Hepatocyte (in vitro differentiated cells): ENCODE measurements at places on chromosomes 13 and 19. TPM values are rescaled to one million over a fixed set of nuclear protein-coding genes. Genes with fewer than 3 reads are reported as not detected.
A peak's percentile ranks its signal among the peaks of the same experiment; 100 is the strongest.

GRCh38 chr13:59229401-59229800, 934.3 kb downstream of the DIAPH3 start:
- no peak for DNase-seq

DNA sequence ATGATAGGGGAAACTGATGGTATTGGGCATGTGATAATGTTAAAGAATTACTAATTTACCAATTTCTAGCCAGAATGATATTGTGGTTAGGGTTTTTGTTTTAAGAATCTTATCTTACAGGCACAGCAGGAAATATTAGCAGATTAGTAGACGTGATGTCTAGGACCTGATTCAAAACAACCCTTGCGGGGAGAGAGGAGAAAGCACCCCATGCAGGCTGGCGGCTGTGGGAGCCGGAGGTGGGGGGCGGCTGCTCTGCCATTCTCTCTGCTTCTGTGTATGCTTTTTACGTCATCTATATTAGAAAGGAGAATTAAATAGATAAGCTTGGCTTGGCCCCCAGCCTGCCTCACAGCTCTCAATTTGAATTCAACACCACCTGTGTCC, 41.5 kb downstream of the MLLT1 start:
- DNase-seq, result no peak

DNA sequence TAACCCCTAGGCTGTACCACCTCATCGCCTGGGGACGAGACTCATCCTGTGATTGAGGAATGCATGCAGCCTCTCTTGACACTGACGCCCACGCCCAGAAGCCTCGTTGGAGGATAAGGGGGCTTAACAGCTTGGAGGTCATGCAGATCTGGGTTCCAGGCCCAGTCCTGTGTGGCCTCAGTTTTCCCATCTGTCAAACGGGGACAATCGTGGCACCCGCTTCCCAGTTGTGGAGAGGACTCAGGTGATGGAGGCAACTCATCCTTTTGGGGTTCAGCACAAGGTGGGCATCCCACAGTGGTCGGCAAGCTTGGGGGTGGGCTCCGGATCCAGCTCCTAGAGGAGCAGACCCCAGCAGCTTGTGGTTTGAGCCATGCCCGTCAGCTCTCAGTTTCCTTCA, 1.4 kb upstream of the LGI4 start:
- no peak for DNase-seq

GRCh38 chr19:52398081-52398441, 412 bp downstream of the ZNF528 start:
- DNase-seq, result peak; percentile 31

GRCh38 chr19:53471916-53472315, 4.4 kb downstream of the ZNF813 start:
- no peak for DNase-seq

- peak; percentile 91 for DNase-seq
Measured at GRCh38 chr19:40797963-40798682, 868 bp upstream of the EGLN2 start.

DNA sequence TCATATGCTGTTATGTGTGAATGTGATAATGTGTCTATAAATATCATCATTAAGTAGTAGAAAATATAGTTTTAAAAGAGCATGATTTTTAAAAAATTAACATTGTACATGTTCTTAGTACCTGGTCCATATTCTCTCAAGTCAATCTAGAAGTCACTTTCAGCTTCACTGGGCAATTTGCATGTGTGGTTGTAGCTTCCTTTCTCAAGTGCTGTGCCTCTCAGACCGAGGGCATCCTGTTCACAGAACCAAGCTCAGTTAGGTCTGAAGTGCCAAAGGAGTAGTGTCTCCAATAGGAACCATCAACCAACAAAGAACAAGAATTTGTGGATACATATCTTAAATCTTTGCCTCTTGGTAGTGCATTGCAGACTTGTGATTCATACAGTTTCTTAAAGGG, 541.8 kb upstream of the SLC10A2 start:
- no peak for DNase-seq

DNA sequence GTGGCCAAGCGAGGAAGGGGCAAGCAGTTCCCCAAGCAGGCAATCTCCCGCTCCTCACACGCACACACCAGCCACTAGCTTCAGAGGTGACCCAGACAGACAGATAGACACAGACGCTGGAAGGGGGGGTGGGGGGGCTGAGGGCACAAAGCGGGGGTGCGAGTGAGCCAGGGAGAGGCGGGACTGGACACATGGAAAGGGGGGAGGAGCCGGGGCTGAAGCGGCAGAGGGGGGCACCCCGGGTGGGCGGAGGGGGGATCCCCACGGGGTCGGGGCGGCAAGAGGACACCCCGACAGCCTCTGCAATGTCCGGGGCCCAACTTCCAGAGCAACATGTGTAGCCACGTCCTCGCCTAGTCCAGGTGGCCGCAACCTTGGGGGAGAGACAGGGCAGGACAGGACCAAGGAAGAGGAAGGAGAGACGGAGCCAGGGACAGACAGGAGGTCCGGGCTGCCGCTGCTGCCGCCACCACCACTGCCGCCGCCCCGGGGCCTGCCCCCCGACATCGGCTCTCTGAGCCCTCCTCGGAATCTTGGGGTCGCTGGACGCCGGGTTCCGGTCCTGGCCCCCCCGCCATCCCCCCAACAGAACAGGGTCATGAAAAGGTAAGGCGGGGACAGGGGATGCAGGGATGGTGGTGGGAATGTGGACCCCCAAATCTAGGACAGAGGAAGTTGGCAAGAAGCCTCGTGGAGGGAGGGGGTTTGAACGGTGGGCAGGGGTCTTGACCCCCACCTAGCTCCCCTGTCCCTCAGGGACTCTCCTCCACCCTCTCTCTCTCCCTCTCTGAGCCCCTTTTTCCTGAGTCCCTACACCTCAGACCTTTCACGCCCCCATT, 1.1 kb downstream of the GRIN2D start:
- DNase-seq, result no peak

DNA sequence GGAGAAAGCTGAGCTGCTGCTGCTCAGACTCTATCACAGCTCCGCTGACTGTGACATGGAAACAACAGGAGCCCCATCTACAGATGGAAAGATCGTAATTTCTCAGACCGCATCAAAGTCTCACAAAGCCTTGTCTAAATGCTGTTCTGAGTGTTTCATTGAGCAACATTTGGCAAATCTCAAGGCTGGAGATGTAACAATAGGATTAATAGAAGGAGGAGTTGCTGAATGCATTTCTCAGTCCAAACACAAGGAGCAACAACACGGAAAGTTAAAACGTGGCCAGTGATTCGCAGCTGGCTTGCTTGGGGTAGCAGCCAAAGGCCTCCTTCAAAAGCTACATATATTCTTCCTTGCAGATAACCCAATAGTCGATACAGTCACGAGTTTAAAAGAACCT, 55.7 kb downstream of the MRPL57 start:
- DNase-seq, result peak; percentile 19

DNA sequence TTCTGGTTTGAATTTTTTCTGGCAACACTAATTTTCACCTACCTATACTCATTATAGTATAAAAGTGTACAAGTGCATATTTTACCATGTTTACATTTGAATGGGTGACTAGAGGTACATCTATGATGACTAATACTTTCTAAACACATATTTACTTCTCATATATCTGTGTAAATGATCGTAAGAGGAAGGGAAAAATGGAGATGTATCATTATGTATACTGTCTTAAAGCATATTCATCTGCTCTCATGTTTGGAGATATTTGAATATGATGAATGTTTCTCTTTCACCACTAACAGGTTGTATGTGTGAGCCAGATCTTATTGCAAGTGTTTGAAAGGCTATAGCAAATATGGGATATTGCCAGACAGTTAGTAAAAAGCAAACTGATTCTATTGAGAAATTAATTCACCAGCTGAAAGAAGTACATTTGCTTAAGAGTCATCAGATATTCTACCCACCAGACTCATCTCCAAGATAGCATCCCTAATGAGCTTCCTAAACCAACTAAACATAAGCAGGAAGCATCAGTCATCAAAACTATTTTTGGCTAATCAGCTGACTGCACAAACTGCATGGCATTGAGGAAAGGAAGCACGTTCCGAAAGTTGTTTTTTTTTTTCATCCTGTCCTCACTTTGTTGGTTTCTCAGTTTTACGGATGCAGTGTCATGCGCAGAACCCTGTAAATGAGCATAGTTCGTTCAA, 738.2 kb downstream of the GPC5 start:
- DNase-seq, result no peak

DNA sequence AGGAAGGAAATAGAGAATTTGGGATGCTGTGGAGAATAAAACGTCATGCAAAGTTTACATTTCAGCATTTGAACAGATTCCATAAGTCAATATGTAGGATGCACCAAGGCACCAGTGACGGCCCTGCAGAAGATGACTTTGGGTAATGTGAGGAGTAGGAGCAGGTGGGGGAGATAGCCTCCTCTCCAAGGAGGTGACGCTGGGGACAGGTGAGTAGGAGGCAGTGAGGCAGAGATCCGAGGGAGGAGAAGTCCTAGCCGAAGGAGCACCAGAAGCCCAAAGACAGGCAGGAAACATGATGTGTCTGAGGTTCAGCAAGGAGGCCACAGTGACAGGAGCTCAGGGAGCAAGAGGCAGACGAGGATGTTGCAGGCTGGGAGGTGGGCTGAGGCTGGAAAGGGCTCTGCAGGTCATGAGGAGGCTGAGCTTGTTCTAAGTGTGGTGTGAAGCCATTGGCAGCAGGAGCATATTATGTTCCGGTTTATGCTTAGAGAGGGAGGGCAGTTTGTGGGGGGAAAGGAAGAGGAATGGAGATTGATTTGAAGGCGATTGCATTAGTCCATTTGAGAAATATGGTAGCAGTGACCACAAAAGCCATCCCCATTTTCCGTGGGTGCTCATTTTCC, 55.7 kb upstream of the C1QTNF9 start:
- no peak for DNase-seq

DNA sequence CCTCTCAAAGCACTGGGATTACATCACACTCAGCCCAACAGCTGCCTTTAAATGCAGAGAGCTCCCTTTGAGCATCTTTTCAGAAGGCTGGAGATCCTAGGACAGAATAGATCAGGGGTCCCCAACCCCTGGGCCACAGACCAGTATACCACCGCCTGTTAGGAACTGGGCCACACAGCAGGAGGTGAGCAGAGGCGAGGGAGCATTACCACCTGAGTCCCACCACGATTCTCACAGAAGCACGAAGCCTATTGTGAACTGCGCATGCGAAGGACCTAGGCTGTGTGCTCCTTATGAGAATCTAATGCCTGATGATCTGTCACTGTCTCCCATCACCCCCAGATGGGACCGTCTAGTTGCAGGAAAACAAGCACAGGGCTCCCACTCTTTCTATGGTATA, 2.2 kb upstream of the WTIP start:
- no peak for DNase-seq

GRCh38 chr13:41588899-41589298, 131.5 kb downstream of the RGCC start:
- DNase-seq, result no peak

GRCh38 chr19:8004723-8005513, 523 bp downstream of the ELAVL1 start:
- peak; percentile 59 for DNase-seq

DNA sequence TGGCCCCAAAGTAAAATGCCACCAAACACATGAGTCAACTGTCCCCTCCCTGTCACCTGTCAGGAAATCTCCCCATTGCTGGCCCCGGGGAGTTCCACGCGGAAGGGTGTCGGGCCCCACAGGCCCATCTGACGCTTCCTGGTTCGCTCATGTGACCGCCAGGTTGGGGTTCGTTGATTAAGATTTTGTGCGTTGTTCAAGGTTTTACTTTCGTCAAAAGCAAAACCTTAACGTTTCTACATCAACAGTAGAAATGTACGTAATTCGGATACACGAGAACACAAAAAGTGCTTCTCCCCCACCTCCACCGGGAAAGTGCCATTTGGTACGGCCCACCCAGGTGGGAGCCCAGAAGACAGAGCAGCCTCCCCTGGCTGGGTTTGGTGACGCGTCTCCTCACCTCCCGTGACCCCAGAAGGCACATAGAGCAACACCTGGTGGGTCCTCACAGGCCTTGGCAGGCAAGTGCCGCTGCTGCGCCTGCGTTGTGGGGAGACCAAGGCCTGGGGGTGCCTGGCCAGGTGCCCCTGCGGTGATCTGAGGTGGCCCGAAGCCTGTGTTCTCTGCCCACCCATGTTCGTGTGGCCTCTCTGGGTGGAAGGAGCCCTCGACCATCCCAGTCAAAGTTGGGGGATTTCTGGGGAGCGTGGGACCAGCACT, 161.6 kb downstream of the KDM4B start:
- DNase-seq, result no peak

- DNase-seq, result no peak
Measured at GRCh38 chr19:6392221-6393073, 517 bp downstream of the GTF2F1 start.

DNA sequence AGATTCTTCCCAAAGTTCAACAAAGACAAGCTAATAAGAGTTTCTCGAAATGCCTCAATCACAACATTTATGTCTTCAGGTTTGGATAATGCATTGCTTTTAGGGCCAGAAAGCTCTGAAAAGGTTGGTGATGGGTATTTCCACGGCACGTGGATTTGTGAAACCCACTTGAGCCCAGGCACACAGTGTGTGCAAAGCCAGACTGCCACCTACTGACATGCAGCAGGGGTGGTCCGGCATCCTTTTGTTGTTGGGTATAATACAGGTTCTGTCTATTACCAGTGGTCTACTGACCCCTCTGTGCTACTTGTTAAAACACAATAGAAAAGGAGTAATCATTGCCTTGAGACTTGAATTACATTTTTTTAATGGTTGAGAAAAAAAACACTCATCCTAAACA, 225.6 kb downstream of the RAP2A start:
- peak; percentile 43 for DNase-seq

GRCh38 chr19:48543121-48543710, 8.8 kb upstream of the SULT2B1 start:
- no peak for DNase-seq

DNA sequence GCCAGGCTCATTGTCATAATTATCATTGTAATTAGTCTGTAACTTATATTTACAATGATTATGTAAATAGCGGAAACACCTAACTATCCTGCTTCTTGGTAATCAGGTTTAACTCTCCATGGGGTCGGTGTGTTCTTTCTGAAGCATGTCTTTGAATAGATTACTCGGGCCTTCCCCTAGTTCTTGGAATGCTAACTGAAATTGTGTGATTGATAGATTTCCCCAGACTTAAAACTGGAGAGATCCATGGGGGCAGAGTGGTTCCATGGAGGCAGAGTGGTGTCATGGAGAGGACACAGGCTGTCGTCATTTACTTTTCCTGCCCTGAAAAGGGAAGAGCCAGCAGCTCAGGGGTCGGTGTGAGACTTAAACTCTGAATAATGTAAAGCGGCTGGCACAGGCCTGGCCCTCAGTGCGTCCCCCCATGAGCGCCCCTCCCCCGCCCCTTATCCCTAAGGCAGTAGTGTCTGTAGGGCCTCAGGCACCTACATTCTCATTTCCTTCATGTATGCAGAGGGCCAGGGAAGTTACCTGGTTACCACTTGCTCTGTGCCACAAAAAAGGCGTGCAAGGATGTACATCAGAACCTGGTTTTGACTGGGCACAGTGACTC, 225.1 kb downstream of the TM9SF2 start:
- DNase-seq, result no peak

The ARHGAP33 gene
- polyA plus RNA-seq, result 7.9 and 11.4 TPM in 2 replicates

The KLK1 gene
- 6.6 and 8.2 TPM in 2 replicates for polyA plus RNA-seq

The NMRK2 gene
- polyA plus RNA-seq, result 0.95 TPM in 1 of 2 replicates, not detected in the other

The PINLYP gene
- polyA plus RNA-seq, result 4.5 and 4.6 TPM in 2 replicates

The KISS1R gene
- polyA plus RNA-seq, result 2.1 and 4.2 TPM in 2 replicates

The SPRY2 gene
- polyA plus RNA-seq, result 69.4 and 74.6 TPM in 2 replicates

The LILRB2 gene
- 0.09 TPM in 1 of 2 replicates, not detected in the other for polyA plus RNA-seq

The PEX11G gene
- 10.3 and 10.6 TPM in 2 replicates for polyA plus RNA-seq

The ZNF417 gene
- 3.9 and 6.2 TPM in 2 replicates for polyA plus RNA-seq
